NCI-H526 (cell line): ENCODE measurements at places on chromosomes 12 and 14.

GRCh38 chr12:40227447-40227846 lies 2.6 kb downstream of the LRRK2 start:
- no peak for DNase-seq

GRCh38 chr12:62291864-62292760 lies 31.9 kb downstream of the USP15 start:
- DNase-seq: no peak

DNA sequence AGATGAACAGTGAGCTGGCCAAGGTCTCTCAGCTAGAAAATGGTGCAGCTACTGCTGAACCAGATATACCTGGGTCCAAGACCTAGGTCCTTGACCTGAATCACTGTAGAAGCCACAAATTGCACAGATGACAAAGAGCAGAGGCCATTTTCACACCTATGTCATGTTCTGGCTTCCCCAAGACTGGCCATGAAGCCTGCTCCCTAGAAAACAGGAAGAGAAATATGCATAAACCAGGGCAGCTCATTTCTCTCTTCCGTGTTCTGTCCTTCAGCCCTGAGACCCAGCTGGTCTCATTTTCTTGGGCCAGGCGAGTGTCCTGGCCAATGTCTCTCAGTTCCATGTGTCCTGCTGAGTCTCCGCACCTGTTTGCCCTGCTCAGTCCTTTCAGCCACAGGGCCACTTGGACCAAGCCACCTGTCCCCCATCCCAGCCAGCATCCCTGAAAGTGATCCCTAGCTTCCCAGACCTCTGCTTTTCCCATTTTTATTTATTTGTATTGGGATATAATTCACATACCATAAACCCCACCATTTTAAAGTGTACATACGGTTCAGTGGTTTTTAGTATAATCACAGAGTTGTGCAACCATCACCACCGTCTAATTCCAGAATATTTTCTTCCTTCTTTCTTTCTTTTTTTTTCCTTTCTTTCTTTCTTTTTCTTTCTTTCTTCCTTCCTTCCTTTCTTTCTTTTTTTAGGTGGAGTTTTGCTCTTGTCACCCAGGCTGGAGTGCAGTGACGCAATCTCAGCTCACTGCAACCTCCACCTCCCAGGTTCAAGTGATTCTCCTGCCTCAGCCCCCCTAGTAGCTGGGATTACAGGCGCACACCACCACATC lies 27.0 kb downstream of the P2RX7 start:
- no peak for DNase-seq

GRCh38 chr12:60863421-60863820 lies 1267.6 kb downstream of the SLC16A7 start:
- no peak for DNase-seq

DNA sequence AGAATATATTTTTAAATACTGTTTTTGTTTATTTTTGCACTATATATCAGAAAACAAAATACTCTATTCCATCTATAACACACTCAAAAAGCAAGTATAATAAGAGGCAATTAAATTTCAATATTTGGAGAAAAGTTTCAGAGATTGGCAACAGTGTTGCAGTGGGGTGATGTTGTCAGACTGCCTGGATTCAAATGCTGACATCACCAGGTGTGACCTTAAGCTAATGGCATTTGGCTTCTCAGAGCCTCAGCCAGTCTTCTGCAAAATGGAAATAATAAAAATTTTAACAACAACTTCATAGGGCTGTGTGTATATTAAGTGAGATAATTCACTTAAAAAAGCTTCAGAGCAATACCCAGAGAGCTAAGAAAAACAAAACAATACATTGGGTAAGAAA lies 74.7 kb downstream of the TMTC1 start:
- DNase-seq: no peak

DNA sequence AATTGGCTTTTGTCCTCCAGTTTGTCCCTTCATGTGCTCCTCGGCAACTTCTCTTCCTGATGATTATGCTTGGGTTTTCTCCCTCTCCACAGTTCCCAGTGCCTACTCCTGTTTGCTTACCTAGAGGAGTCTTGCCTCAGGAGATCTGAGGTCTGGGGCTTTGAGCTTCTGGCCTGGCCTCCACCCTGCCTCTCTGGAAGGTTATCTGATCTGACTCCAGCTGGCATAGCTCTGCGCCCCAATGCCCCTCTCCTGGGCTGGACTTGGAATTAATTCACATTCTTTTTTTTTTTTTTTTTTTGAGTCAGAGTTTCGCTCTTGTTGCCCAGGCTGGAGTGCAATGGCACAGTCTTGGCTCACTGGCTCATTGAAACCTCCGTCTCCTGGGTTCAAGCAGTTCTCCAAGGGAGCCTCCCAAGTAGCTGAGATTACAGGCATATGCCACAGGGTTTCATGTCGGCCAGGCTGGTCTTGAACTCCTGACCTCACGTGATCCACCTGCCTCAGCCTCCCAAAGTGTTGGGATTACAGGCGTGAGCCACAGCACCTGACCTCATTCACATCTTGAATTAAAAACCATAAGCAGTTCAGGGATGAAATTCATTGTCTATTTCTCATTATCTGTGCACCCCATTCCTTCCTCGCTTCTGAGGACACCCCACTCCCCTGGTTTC lies 33.5 kb downstream of the CFL2 start:
- DNase-seq: no peak

DNA sequence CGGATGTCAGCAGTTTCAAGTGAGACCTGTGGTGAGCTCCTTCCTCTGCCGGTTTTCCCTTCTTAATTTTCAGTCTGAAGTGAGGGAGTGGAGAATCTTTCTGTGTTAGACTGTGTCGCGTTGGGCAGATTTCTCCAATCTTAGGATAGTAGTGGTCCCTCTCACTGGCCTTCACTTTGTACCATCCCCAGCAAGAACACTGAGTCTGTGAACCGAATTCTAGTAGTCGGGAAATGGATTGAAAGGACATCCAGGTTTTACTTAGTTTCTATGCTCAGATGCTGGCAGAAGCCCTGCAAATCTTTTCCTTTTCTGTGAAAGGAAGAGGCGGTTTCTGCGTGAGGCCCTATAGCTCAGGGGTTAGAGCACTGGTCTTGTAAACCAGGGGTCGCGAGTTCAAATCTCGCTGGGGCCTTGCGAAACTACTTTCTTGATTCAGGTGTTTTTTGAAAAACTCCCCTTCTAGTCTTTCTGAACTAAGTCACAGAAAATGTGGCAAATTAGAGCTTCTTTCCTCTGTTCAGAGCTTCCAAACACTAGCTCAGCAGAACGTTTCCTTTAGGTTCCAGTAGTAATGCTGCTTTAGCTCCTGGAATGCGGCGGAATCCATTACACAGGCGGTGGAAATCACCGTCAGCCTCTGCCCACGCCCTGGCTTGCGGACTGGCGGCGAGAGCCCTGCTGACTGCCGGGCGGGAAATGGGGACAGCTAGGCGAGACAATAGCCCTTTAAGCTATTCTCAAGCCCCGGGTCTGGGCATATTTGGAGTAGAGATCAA lies 2.8 kb upstream of the RNASE4 start:
- peak; percentile 78 for DNase-seq

- peak; percentile 5 for DNase-seq
Measured at GRCh38 chr12:2834581-2835491, at the start of gene NRIP2. TSS of gene NRIP2 (minus strand) at chr12:2835035. CDS start at chr12:2834983, 52 bp downstream.

GRCh38 chr14:62662811-62663455 lies 382.3 kb downstream of the KCNH5 start:
- DNase-seq: no peak

GRCh38 chr12:39763890-39764169 lies 144.2 kb upstream of the ABCD2 start:
- DNase-seq: peak; percentile 20

DNA sequence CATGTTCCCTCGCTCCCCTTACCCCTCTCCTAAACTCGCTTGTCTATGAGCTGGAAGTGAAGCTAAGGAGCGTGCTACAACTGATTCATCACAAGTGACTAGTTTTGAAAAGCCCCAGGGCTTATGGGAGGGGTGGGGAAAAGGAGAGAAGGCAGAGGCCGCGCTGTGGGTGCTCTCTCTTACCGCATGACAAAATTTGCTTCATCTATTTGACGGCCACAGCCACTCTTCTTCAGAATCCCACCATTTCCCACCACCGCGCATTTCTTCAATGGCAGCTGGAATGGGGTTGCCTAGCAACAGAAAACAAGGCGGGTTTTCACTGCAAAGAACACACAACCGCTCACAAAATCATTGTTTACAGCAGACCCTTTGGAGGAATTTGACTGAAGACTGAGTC lies 79.4 kb downstream of the ST8SIA1 start:
- no peak for DNase-seq
